Skeletal muscle tissue (tissue), 5 donors: ENCODE measurements at places on chromosomes 6 and 20. TPM values are rescaled to one million over a fixed set of nuclear protein-coding genes. Genes with fewer than 3 reads are reported as not detected.

SAMD3 gene
- 8.9 TPM for total RNA-seq

LTA gene
- not detected for total RNA-seq

CLDN20 gene
- total RNA-seq, result not detected

ZC3H12D gene
- 1.0 TPM for total RNA-seq

NKX2-2 gene
- not detected for total RNA-seq

EFCAB8 gene
- total RNA-seq, result not detected
